ENCODE measurements at places on chromosomes 2 and 18.

DNA sequence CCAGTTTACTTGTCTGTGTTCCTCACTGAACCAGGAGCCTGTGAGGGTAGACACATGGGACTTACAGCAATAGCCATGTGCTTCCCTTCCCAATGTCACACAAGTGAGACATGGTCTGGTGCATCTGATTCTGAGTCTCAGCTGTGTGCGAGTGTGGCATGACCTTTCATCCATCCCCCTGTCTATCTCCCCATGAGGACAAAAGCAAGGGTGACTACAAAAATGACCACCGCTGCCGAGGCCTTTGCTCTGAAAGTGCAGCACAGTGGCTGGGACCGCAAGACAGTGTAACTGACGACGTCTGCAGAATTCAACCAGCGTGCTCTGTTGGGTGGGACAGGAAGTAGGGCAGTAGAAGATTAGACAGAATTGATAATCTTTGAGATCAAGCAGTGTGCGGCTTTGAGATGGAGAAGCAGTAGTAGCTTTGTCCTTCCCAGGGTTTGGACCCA, 50.5 kb downstream of the RAB31 start:
- DNase-seq = no peak

GRCh38 chr18:10455726-10456453, 1.5 kb downstream of the APCDD1 start:
- no peak for DNase-seq

GRCh38 chr18:7789856-7790552, 222.9 kb downstream of the PTPRM start:
- DNase-seq = peak; percentile 23

- no peak for DNase-seq
Measured at GRCh38 chr18:79537758-79538157, 141.8 kb upstream of the CTDP1 start.
